T follicular helper cell (primary cell): ENCODE measurements at places on chromosomes 2 and 18.

GRCh38 chr2:58204195-58204959 lies 36.7 kb downstream of the FANCL start:
- no peak for DNase-seq

- DNase-seq = no peak
These were observed 423.3 kb downstream of the MTX2 start for GRCh38 chr2:176692533-176692932.

DNA sequence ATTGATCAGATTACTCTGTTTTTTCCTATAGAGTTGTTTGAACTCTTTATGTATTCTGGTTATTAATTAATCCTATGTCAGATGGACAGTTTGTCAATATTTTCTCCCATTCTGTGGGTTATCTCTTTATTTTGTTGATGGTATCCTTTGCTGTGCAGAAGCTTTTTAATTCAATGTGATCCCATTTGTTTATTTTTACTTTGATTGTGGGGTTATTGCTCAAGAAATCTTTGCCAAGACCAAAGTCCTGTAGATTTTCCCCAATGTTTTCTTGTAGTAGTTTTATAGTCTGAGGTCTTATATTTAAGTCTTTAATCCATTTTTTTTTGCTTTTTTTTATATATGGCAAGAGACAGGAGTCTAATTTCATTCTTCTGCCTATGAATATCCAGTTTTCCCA lies 86.2 kb upstream of the FIGN start:
- no peak for DNase-seq

DNA sequence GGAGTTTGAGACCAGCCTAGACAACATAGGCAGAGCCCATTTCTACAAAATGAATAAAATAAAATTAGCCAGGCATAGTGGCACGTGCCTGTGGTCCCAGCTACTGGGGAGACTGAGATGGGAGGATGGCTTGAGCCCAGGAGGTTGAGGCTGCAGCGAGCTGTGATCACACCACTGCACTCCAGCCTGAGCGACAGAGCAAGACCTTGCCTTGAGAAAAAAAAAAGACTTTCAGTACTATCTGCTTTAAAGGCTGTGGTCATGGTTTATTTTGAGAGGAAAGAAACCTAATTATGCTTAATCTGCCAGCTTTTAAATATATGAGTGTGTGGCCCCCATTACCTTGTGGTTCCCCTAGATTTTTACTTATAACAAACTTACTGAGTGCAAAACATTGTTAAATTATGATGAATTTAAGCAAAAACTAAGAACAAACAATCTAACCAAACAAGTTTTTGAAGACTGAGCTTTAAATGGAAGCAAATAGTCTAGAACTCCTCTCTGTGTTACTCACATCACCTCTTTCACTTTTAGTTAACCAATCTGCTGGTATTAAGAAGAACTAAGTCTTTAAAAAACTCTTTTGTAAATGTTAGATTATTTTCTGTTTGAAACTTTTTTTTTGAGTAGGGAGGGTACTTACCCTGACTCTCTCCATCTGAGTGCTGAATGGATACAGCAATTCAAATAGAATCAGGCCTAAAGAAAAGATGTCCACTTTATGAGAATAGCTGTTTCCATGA lies 65.4 kb downstream of the EIF2AK3 start:
- DNase-seq = no peak

DNA sequence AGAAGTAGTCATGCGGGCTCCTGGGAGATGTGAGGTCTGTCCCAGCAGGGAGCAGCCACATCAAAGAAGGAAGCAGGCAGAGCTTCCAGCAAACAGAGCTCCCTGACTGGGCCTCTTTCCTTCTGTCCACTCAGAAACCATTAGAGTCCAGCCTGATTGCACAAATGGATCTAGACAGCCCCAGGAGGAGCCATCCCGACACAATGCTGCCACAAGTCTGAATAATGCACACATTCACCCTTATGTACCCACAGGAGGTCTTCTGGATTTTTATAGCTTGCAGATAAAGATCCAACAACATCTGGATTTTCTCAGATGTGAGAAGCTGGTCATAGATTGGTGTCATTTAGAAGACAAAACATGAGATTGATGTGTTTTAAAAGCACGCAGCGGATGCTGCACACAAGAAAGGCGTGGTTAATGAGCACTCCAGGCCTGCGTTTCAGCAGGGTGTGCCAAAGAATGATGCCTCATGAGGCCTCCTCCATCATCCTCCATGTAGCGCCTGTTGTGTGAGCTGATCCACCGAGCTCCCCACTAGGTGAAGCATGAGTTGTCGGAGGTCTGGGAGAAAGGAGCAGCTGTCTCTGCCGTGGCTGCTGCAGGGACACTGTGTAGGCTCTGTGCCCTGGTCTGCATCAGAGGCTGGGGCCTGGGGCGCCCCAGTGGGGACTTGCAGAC lies 60.6 kb downstream of the MTCL1 start:
- no peak for DNase-seq

- DNase-seq = no peak
These were observed 42.1 kb upstream of the TAF1B start for GRCh38 chr2:9800975-9801726.

GRCh38 chr2:102664471-102664909 lies 45.1 kb downstream of the SLC9A2 start:
- DNase-seq = no peak

- no peak for DNase-seq
These were observed 99.2 kb downstream of the SMAD7 start for GRCh38 chr18:48851599-48851960.

- no peak for DNase-seq
These were observed 8.5 kb upstream of the ETAA1 start for GRCh38 chr2:67388680-67389079.

- no peak for DNase-seq
These were observed 115.3 kb upstream of the SCN7A start for GRCh38 chr2:166609183-166609959.

DNA sequence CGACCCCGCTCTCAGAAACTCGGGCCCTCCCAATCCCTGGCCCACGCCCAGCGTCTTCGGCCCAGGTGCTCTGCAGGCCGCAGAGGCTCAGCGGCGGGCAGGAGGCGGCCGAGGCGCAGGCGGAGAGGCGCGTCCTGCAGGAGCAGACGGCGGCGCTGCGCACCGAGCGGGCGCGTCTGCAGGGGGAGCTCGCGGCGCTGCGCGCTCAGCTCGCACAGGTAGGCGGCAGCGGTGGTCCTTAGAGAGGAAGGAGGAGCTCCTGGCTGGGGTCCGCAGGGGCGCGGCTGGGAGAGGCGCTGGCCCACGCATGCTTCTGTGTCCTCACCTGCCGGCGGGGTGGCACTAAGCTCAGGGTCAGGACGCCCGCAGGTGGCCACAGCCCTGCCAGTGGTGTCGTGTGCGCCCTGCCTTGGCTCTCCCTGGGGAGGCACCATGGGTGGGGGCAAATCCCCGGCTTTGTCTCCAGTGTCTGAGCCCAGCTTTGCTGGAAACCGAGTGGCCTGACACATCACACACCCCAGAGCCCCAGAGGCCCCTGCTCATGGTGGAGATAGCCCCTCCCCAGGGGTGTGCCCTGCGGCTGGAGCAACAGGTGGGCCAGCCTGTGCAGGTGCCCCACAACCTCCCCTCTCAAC lies 14.9 kb upstream of the SNED1 start:
- no peak for DNase-seq

DNA sequence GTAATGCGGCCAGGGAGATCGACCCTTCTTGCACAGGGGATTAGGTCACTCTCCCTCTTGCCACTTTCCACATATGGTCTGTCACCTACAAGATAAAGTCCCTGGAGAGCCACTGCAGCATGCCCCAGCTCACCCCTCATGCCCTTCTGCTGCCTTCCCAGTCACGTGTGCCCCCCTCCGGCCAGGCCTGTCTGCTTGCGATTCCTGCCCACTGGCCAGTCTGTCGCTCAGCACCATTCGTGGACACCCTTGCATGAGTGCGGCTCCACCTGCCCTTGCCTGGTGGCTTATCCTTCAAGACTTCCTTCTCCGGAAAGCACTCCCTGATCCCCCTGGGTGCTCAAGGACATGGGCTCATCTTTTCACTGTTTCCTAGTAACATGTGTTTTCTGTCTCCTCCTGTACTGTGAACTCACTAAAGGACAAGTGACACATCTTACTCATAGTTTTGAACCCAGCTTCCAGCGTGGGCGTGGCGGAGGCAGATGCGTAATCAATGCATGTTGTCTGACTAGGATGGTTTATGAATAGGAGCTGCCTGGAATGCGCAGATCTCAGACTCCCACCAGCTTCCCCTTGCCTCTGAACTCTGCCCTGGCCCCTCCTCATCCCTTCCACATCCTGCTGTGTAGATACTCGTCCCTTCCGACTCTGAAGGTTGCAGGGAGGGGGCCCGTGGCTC lies 7.8 kb upstream of the NT5DC4 start:
- DNase-seq = no peak

DNA sequence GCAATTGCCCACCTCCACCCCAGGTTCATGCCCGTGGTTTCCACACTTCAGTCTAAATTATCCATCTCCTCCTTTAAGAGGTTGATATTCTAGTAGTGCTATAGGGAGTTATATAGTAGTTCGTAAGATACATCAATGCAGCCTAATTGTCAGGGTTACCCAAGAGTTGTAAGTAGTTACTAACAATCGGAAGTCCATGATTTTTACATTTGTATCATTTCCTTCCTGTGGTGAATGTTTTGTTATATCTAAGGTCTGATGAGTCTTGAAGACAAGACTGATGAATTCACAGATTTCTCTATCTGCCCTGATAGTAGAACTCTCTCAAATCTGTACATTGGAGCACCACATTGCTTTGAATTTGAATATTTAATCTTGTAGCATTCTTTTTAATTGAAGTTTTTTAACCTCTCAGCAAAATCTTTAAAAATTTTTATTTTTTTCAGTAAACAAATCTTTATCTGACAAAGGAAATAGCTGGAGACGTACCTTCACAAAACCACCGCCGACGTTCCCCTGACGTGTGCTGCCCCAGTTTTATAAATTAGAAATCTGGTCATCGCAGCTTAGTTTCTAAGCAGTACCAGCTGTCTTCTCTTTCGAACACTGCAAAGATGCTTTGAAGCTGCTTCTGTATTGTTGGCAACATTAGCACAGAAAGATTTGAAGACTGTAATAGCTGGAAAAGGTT lies 264.5 kb downstream of the SOCS6 start:
- DNase-seq = no peak

DNA sequence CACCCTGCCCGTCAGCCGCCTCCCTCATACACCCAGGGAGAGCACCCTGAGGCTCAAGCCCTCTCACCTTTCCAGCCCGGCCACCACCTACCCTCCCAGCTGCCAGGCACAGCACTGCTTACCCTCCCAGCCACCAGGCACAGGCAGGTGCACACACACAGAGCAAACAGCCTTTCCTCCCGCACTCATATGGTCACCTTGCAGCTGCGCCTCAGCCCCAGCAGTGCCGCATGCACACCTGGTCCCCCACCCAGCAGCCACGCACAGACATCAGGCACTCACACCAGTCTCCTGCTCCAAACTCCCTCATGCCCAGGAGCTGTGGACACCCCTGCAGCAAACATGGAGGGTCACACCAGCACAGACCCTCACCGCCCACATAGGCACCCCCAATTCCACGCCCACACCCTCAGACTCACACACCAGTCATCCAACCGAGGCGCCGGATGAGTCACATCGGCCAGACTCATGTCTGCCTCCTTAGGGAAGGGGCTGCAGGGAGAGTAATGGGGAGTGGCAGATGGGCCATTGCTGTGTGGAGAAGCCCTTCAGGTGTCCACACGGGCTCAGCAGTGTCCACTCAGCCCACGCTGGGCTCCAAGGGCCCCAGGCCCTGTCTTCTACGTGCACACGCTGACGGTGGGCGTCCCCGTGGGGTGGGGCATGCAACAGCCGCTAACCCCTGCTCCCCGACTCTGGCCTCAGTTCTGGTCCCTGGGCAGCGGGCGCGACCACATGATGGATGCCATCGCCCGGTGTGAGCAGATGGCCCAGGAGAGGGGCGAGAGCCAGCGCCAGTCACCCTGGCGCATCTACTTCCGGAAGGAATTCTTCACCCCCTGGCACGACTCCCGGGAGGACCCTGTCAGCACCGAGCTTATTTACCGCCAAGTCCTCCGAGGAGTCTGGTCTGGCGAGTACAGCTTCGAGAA lies 22.3 kb upstream of the GPR17 start:
- no peak for DNase-seq

DNA sequence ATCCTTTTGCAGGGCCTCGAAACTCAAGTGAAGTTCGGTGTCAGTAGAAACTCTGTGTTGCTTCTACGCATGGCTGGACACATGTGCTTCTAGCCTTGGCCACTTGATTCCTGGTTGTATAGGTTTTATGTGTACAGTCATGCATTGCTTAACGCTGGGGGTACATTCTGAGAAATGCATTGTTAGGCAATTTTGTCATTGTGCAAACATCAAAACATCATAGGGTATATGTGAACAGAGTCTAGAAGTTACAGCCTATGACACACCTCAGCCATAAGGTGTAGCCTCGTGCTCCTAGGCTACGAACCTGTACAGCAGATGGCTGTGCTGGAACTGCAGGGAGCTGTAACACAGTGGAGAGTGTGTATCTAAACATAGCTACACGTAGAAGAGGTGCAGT lies 39.4 kb downstream of the TMEM18 start:
- DNase-seq = no peak

DNA sequence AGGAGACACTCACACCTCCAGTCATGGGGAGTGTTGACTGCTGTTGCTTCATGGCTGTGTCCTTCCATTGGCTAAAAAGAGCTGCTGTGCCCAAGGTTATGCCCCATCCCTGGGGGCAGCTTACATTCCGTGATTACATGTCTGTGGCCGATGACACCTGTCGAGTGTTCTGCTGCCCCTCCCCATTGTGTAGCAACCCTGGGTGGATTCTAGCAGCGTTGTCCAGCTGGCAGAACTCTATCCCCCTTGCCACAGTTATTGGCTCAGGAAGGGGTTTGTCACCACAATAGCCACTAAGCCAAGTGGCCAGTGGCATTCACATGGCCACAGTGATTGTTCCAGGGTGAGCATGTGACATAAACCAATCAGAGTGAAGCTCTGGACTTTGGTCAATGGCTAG lies 11.6 kb upstream of the PDIA6 start:
- DNase-seq = no peak

GRCh38 chr18:9905401-9905922 lies 8.4 kb upstream of the VAPA start:
- DNase-seq = no peak

GRCh38 chr18:12946549-12947284 lies 1.1 kb upstream of the SEH1L start:
- no peak for DNase-seq

GRCh38 chr18:57231864-57232263 lies 85.0 kb downstream of the BOD1L2 start:
- no peak for DNase-seq

GRCh38 chr2:173978447-173978846 lies 13.3 kb upstream of the SP3 start:
- no peak for DNase-seq

GRCh38 chr2:162197069-162197825 lies 45.2 kb upstream of the GCG start:
- no peak for DNase-seq
